ENCODE measurements at places on chromosomes 7 and 10. TPM values are rescaled to one million over a fixed set of nuclear protein-coding genes. Genes with fewer than 3 reads are reported as not detected.

PDK4 gene
- total RNA-seq, result not detected

NUP42 gene
- 38.4 TPM for total RNA-seq

DLG5 gene
- total RNA-seq, result 3.2 TPM

TPST1 gene
- 2.3 TPM for total RNA-seq

P4HA1 gene
- total RNA-seq, result 20.5 TPM

ACTA2 gene
- 60.7 TPM for total RNA-seq

SPDYE16 gene
- not detected for total RNA-seq

ZNF138 gene
- total RNA-seq, result 16.8 TPM

EBLN1 gene
- total RNA-seq, result not detected

LRRD1 gene
- not detected for total RNA-seq

CALML5 gene
- total RNA-seq, result not detected

EEPD1 gene
- 1.8 TPM for total RNA-seq

SOSTDC1 gene
- not detected for total RNA-seq

CRPPA gene
- total RNA-seq, result 0.53 TPM

DENND2A gene
- not detected for total RNA-seq

ITGA8 gene
- total RNA-seq, result not detected

PTN gene
- not detected for total RNA-seq

TMEM120A gene
- 25.4 TPM for total RNA-seq

MYL7 gene
- total RNA-seq, result not detected

GNGT1 gene
- not detected for total RNA-seq

CDNF gene
- 3.2 TPM for total RNA-seq

SPDYE8 gene
- not detected for total RNA-seq

IGFBP3 gene
- 0.34 TPM for total RNA-seq

TRDMT1 gene
- 8.7 TPM for total RNA-seq

RAB19 gene
- total RNA-seq, result 17.5 TPM

EVX1 gene
- not detected for total RNA-seq

NPC1L1 gene
- total RNA-seq, result 0.12 TPM

HERC4 gene
- 85.6 TPM for total RNA-seq

CYP3A7 gene
- total RNA-seq, result not detected

DPP6 gene
- not detected for total RNA-seq

ODAD2 gene
- total RNA-seq, result 0.10 TPM

SPAM1 gene
- total RNA-seq, result not detected

C7orf57 gene
- total RNA-seq, result 0.12 TPM

LHFPL3 gene
- not detected for total RNA-seq

CEP55 gene
- 55.8 TPM for total RNA-seq

PAX4 gene
- not detected for total RNA-seq

SSC4D gene
- 1.0 TPM for total RNA-seq

DYDC2 gene
- total RNA-seq, result not detected

TMEM176A gene
- total RNA-seq, result 0.30 TPM

DTX2 gene
- total RNA-seq, result 40.6 TPM

GNAT3 gene
- not detected for total RNA-seq

TAS2R3 gene
- 1.8 TPM for total RNA-seq

SFXN2 gene
- total RNA-seq, result 7.5 TPM

TMEM176B gene
- not detected for total RNA-seq

GIMAP8 gene
- total RNA-seq, result 13.1 TPM

SLC26A5 gene
- not detected for total RNA-seq

RNF32 gene
- 3.1 TPM for total RNA-seq

FAM237B gene
- total RNA-seq, result not detected

ZNF316 gene
- 24.6 TPM for total RNA-seq

FAM25C gene
- total RNA-seq, result not detected

CFTR gene
- not detected for total RNA-seq

CYP2C8 gene
- total RNA-seq, result 0.36 TPM

AGR3 gene
- total RNA-seq, result not detected

KLF14 gene
- not detected for total RNA-seq

TAS2R5 gene
- 1.3 TPM for total RNA-seq

All from activated T-cell treated with anti-CD3 and anti-CD28 coated beads, Interleukin-2, amount 50 U/mL, for 72 hours (primary cell).